ENCODE measurements at places on chromosomes 2 and 18. TPM values are rescaled to one million over a fixed set of nuclear protein-coding genes. Genes with fewer than 3 reads are reported as not detected.

GRCh38 chr18:62678847-62679485 lies 36.4 kb upstream of the PHLPP1 start:
- no peak for DNase-seq
- H3K27ac ChIP-seq, result no peak overlapping the region
- no peaks in the 10 kb centered on the region for H3K4me1 ChIP-seq
- H3K4me3 ChIP-seq, result no peak overlapping the region
- no peaks in the 10 kb centered on the region for H3K36me3 ChIP-seq

DNA sequence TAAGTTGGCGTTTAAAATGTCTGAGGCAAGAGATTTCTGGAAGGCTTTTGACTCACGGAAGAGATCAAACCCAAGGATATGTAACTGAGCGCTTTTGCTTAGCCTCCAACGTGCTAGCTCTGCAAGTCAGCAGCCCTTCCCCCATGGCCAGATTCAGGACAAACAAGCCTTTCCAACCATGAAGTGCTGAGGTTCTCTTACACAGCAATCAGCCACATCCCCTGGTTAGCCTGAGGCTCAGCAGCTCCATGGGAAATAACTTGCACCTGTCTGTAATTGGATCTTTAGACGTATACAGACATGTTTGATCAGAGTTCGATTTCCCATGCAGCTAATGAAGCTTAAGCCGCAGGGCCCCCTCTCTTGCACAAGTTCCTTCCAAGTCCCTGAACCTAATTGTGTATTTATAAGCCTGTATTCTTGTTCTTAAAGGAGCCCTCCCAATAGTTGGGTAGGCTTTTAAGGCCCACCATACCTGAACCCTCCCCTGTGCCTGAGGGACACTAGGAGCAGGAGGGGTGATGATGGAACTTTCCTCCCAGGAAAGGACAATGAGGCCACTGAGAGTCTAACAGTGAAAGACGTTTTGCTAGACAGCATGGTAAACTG lies 2.1 kb upstream of the TMEM131 start:
- H3K27me3 ChIP-seq, result no peaks in the 10 kb centered on the region
- H3K4me1 ChIP-seq, result peaks cover 17% of the 10 kb centered on the region
- H3K4me3 ChIP-seq, result no peak overlapping the region
- no peak overlapping the region for H3K27ac ChIP-seq
- H3K36me3 ChIP-seq, result no peaks in the 10 kb centered on the region

The GATA6 gene
- 127 TPM for total RNA-seq

The SERPINB13 gene
- not detected for total RNA-seq

Measured in Peyer's patch (tissue), 4 donors.